Activated gamma-delta T cell treated with anti-CD3 and anti-CD28 coated beads, Interleukin-2, amount 50 U/mL, for 16 hours (primary cell): ENCODE measurements at places on chromosomes 13 and 19.

- no peak for DNase-seq
Observed at GRCh38 chr13:46176756-46177155, 5.2 kb downstream of the LCP1 start.

DNA sequence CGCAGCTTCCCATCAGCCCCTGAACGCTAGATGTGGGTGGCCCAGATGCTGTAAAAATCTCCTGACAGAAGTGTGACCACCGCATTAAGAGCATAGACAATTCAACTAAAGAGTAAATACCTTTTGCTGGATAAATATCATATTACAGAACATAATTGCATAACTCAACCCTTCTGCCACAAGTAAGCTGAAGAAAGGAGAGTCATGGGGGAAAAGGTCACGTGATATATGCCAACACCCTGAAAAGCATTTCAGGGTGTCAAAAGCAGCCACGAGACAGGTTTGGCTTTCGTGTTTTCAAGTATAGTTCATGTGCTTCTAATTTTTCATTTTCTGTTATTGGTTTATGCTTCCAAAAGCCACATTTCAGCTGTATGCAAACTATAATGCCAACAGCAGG, 71.3 kb downstream of the LHFPL6 start:
- no peak for DNase-seq

GRCh38 chr13:75657111-75657510, 21.0 kb downstream of the LMO7 start:
- DNase-seq = no peak

DNA sequence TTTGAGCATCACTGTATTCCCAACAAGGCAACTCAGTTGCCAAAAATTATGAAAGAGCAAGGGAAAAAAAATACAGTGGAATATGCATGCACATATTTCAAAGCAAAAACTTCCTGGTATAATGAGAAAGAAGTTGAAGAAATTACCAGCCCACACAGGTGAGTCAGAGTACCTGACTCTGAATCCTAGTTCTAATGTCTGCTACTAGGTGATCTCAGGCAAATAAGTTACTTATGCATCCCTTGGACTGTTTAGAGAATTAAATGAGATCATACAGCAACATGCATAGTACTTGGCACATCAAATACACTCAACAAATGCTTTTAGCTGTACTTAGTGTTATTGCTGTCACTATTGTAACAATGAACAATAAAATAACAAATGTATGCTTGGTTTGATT, 144.9 kb downstream of the MIPEP start:
- no peak for DNase-seq

- no peak for DNase-seq
Observed at GRCh38 chr13:95234242-95234641, 67.0 kb downstream of the ABCC4 start.

GRCh38 chr13:83884141-83884540, 1.9 kb upstream of the SLITRK1 start:
- no peak for DNase-seq

DNA sequence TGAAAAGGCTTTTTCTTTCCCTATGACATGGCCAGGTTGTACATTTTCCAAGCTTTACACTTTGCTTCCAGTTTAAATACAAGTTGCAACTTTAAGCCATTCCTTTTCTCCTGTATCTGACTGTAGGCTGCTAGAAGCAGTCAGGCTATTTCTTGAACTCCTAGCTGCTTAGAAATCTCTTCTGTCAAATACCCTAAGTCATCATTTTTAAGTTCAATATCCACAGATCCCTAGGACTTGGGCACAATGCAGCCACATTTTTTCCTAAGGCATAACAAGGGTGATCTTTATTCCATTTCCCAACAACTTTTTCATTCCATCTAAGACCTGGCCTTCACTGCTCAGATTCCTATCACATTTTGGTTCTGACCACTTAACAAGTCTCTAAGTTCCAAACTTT, 142.7 kb upstream of the TUBA3C start:
- DNase-seq = no peak

- DNase-seq = no peak
Observed at GRCh38 chr13:97242755-97243497, 20.8 kb downstream of the MBNL2 start.

DNA sequence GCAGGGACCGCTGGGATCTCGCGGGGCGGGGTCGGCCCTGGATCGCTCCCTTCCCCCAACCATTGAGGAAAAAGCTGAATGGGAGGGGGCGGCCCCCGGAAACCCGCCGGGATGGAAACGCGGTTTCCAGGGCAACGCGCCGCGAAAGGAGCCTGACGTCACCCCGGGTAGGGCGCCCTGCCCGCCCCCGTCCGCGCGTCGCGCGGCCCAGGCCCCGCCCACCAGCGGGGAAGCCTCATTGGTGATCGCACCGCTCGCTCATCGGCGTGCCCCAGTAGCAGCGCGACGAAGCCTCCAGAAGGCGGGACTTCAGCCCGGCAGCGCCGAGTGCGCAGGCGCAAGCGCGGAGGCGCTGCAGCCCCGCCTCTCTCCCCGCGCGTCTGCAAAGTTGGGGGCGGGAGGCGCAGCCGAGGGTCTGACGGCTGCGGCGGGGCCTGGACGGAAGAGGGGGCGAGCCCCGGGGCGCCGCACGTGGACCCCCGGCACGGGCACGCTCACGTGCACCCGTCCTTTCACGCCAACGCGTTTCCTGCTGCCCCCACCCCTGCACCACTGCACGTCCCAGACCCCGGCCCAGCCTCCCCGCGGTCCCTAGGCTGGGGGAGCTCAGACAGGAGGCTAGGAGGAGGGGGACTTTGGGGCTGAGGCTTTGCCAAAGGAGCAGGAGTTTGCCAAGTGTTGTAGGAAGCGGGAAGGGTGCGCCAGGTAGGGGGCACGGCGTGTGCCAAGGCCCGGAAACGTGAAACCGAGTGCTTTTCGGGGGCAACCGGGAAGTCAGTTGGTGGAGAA, 8.2 kb upstream of the CIRBP start:
- DNase-seq = peak; percentile 92

GRCh38 chr19:10334588-10335351, 1.4 kb upstream of the RAVER1 start:
- DNase-seq = no peak

DNA sequence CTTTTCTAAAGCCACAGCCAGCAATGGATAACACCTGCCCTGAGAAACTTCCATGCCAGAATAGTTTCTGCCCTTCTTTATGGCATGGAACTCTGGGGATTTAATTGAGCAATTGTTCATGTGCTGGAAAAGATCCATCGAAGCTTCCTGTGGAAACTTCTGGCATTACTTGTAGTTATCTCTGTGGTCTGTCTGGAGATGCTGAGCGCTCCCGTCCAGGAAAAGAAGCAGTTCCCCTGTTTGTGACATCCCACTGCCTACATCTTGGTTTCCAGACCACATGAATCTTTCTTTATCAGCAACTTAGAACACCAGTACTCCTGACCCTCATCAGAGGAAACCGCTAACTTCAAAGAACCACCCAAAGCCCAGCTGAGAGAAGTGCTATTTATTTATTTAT, 24.6 kb downstream of the FLT1 start:
- DNase-seq = no peak

DNA sequence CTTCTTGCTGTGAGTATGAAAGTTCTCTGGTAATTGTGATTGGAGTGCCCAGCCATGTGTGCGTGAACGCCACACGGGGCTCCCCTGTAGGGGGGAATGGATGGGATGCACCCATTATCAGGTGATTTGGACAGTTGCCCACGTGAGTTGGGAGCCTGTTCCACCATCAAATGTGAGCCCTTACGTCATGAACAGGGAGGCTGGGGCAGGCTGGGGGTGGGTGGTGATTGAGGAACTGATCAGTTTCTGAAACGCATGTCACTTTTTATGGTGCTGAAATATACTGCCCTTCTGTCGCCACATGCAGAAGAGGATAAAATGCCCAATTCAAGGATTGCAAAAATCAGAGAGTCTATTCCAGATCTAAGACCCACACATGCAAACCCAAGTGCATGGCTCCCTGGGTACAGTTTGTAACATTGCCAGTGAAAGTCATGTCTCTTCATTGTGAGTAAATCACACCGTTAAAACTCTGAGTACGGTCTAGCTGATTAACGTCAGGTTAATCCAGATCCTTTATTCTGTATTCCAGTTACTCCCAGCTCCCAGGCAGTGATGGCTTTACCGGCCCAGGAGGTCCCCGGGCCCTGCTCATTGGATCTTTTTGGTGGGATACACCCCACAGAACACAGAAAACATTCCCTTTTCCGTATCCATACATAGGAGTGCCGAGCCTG, 90.2 kb downstream of the RAB20 start:
- no peak for DNase-seq

GRCh38 chr13:107563099-107563925, 652.0 kb downstream of the LIG4 start:
- DNase-seq = no peak

DNA sequence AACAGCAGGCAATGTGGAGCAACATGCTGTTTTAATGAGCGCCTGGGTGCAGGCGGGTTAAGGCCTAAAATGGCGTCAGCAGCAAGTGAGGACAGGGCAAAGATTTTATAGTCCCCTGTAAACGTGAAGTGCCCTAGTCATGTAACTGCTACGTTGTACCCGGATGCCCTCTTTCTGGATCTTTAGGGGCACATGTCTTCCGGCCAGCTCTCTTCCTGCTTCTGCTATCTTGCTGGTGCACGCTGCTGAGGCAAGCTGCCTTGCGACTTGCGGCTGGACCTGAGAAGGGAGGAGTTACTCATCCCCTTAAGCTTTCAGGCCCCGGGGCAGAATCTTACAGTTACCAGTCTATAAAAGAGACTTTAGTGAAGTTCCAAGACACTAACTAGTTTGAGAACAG, 303.6 kb upstream of the DACH1 start:
- DNase-seq = no peak

DNA sequence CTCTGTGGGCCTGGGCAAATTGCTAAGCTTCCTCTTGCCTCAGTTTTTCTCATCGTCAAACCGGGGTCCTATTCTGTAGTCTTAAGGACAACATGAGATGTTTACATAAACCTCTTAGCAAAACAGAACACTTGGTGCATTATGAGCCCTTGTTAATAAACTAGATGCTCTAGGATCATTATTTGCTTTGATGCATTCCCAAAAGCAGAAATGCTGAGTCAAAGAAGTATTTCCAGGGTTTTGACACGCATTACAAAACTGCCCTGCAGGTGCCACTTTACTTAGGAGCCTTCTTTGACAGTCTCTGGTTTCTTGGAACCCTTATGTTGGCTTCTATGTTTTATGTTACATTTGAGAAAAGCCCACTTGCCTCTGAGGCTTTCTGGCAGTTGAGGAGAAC, 12.1 kb downstream of the AKAP11 start:
- DNase-seq = no peak

- no peak for DNase-seq
Observed at GRCh38 chr13:89897681-89898080, 1449.8 kb upstream of the MIR17HG start.

GRCh38 chr13:19959831-19960652, 1.5 kb downstream of the ZMYM2 start:
- peak; percentile 76 for DNase-seq

DNA sequence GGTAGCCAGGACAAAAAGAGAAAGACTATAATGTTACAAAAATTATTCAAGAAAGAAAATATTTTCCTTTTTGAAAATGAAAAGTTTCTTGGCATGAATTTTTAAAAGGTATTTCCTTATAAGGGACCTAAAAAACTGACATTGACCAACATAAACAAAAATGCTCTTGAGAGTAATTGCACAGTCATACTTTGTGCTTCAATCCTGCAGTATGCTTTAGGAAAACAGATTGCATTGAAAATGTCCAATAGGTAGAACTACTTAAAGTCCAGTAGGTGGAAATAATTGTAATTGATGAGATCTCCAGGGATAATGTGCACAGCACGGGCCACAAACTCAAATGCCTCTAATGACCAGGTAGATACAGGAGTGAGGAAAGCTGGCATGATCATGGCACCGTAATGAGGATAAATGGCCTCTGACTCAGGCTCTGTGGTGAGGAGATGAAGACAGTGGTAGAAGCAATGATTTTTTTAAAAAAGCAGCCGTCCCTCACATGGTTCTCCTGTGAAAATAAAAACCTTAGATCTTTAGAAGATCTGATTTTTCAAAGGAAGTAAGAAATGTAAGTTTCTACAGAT, 278.0 kb downstream of the ITGBL1 start:
- DNase-seq = no peak

GRCh38 chr13:32309312-32310133, 5.6 kb downstream of the ZAR1L start:
- DNase-seq = no peak

GRCh38 chr19:40337594-40337993, 10.6 kb downstream of the C19orf47 start:
- no peak for DNase-seq

- DNase-seq = no peak
Observed at GRCh38 chr13:80921541-80921940, 580.6 kb upstream of the SPRY2 start.

- no peak for DNase-seq
Observed at GRCh38 chr13:77861741-77862140, 56.9 kb downstream of the EDNRB start.

DNA sequence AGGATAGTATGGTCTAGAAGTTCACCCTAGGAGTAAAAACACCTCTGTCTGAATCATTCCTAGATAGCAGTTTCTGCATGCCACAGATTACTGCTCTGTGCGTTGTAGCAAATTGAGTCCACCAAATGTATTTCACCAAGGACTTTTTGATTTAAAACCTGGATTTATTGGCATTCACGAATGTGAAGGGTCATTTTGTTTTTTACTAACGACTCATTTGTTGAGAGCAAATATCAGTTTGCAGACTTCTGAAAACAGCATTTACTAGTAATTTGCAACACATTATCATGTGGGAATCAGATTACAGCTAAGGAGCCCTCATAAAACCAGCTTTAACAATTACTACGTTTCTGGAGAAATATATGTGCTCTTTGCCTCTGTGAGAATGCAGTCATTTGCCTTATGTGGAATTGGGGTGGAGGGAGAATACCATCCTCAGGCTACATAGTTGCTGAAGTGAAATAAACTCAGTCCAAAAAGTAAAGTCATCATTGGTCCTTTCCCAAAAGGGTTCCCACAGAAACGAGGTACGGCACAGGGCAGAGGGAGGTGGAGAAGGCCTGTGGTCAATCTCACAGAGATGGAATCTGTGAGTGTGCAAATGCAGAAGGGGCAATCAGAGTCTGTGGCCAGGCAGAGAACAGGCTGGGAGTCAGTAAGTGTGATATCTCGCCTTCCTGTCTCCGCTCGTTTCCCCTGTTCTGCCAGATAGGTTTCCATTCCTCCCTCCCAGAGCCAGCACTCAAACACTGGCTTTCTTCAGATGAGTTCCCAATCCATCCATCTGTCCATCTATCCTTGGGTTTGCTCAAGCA, 63.1 kb downstream of the DLEU7 start:
- DNase-seq = no peak

DNA sequence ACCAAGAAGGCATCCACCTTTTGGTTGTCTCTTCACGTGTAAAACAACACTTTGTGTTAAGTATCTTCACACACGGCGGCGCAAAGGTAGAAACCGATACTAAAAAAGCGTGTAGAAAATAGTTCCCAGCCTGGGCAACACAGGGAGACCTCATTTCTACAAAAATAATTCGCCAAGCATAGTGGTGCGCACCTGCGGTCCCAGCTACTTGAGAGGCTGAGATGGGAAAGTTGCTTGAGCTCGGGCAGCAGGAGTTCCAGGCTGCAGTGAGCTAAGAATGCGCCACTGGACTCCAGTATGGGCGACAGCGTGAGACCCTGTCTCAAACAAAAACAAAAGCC, 573 bp upstream of the ERCC5 start:
- DNase-seq = no peak

- DNase-seq = no peak
Observed at GRCh38 chr13:58827904-58828303, 1196.4 kb downstream of the PCDH17 start.

- no peak for DNase-seq
Observed at GRCh38 chr13:100138859-100139491, 50.1 kb downstream of the PCCA start.
